ENCODE measurements at places on chromosomes 6 and 20. TPM values are rescaled to one million over a fixed set of nuclear protein-coding genes. Genes with fewer than 3 reads are reported as not detected.

DNA sequence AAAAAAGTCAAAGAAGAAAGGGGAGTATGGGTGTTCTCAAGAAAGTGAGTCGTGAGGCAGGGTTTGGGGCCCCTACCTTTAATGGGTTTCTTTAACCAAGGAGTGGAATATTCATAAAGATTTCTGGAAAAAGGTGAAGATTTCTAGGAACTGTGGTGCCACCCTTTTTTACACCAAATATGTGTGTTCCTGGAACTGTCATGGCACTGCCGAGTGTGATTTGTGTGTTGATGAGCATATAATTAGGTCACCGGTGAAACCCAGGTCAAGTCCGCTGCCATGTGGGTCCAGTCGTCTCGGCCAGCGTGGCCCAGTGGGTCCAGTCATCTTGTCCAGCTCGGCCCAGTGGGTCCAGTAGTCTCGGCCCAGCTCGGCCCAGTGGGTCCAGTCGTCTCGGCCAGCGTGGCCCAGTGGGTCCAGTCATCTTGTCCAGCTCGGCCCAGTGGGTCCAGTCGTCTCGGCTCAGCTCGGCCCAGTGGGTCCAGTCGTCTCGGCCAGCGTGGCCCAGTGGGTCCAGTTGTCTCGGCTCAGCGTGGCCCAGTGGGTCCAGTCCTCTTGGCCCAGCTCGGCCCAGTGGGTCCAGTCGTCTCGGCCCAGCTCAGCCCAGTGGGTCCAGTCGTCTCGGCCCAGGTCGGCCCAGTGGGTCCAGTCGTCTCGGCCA, 8.3 kb upstream of the EEF1A2 start:
- H3K27ac ChIP-seq: no peak overlapping the region
- DNase-seq: no peak
- H3K4me1 ChIP-seq: peaks cover 17% of the 10 kb centered on the region
- H3K4me3 ChIP-seq: no peak overlapping the region

- H3K27me3 ChIP-seq: no peaks in the 10 kb centered on the region
- H3K4me1 ChIP-seq: peaks cover 34% of the 10 kb centered on the region
- H3K36me3 ChIP-seq: no peaks in the 10 kb centered on the region
- DNase-seq: no peak
- H3K27ac ChIP-seq: peak overlapping the region; percentile 86
Measured at GRCh38 chr6:53484476-53485280, 60.2 kb downstream of the GCLC start.

TCF21 gene
- total RNA-seq: 5.3 TPM

GRCh38 chr20:41182296-41183212, 45.2 kb downstream of the PLCG1 start:
- H3K27me3 ChIP-seq: no peaks in the 10 kb centered on the region
- H3K27ac ChIP-seq: no peak overlapping the region
- no peak overlapping the region for H3K4me3 ChIP-seq
- peaks cover 41% of the 10 kb centered on the region for H3K4me1 ChIP-seq

DNA sequence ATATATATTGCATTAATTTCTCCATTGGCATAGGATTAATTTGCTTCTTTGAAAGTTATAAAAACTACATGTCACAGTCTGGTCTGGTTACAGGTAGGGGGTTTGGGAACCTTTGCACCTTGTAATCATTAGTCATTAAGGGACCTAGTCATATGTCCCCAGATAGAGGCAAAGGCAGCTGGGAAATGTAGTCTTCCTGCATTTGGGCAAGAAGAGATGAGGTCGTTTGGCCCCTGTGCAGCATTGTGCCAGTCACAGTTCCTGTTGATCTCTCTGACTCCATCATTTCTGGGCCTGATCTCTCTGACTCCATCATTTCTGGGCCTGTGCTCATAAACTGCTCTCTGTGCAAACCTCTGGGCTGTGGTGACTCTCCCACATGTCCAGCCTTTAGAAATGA, 73.2 kb downstream of the BCKDHB start:
- no peak for DNase-seq
- H3K27me3 ChIP-seq: no peaks in the 10 kb centered on the region
- H3K36me3 ChIP-seq: no peaks in the 10 kb centered on the region
- no peak overlapping the region for H3K4me3 ChIP-seq
- H3K4me1 ChIP-seq: no peaks in the 10 kb centered on the region

DNA sequence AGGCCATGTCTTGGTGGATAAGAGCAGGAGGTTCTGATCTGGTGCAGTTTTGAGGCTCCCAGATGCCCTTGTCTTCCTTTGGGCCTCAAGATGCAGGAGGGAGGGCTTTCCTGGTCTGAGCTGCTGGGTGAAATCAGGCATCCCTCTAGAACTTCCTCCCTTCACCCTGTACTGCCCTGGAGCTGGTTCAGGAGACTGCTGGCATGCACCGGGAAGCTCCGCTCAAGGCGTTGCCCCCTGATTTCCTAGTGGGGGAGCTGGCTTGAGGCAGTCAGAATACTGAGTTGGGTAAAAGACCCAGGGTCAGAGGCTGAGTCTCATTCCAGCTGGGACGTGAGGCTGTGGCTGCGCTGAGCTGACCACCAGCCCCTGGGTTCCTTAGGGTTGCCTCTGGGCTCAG, 12.0 kb downstream of the PHACTR3 start:
- DNase-seq: no peak
- no peaks in the 10 kb centered on the region for H3K36me3 ChIP-seq
- no peak overlapping the region for H3K4me3 ChIP-seq

DNA sequence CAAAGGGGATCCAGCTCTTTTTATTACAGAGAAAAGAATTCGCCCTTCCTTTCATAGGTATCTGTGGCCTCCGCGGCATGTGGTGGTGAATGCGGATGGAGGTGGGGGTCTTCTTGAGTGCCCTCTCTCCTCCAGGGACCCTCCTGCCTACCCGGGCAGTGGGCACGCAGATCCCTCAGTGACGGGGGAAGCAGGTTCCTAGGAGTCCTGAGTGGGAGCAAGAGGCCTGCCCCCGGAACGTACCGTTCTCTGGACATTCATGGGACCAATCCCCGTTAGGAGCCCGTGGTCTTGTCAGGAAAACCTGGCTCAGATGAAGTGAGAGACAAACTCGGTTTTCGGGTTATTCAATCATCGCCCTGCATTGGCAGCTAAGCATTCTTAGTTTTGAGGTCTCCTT, 56.4 kb downstream of the SMOC2 start:
- peaks cover 43% of the 10 kb centered on the region for H3K27me3 ChIP-seq
- H3K36me3 ChIP-seq: no peaks in the 10 kb centered on the region
- H3K27ac ChIP-seq: no peak overlapping the region
- H3K4me3 ChIP-seq: no peak overlapping the region
- H3K4me1 ChIP-seq: peaks cover 13% of the 10 kb centered on the region

DNA sequence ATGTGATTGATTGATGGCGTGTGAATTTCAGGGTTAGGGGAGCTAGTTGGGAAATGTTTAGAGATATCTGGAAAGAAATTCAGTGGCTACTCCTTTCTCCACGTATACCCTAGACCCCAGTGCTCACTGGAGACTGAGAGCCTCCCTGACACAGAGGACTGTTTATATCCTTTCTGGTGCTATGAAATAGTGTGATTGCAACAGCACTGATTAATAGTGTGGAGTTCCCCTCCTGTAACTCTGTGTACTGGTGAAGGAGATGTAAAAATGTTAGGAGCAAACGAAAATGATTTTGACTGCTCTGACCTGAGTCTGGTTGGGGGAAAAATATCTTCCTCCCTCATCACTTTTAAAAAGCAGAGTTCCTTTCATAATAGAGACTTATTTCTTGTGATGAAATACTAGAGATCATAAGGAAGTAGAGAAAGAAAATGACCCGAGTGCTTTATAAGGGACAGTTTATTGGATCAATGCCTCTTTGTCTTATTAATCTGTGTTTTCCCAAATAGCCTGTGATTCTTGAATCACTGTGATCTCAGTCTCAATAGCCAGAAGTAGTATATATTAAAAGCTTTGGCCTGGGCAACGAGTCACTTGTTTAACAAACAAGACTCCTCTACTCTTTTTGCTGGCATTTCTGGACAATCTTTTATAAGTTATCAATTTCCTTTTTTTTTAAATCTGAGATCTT, 92.3 kb downstream of the RNF182 start:
- H3K4me3 ChIP-seq: no peak overlapping the region
- H3K4me1 ChIP-seq: no peaks in the 10 kb centered on the region
- H3K27me3 ChIP-seq: peaks cover 27% of the 10 kb centered on the region
- DNase-seq: no peak

DNA sequence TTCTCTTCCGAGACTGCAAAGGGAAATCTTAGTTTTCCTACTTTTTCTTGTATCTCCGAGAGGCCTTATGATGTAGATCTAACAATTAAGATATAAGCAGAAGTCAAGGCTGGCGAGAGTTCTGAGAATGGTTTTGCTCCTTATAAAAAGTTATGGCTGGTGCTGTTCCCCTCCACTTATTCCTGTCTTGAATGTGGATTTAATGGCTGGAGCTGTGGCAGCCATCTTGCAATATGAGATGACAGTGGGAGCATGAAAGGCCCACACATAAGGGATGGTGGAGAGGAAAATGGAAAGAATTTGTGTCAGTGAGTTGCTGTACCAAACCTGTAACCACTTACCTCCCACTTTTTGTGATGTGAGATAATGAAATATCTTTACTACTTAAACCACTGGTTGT, 124.6 kb upstream of the SLC22A23 start:
- no peaks in the 10 kb centered on the region for H3K36me3 ChIP-seq
- no peak for DNase-seq
- no peaks in the 10 kb centered on the region for H3K4me1 ChIP-seq
- H3K27me3 ChIP-seq: peaks cover 25% of the 10 kb centered on the region
- no peak overlapping the region for H3K4me3 ChIP-seq

GRCh38 chr6:83885984-83886383, 26.5 kb downstream of the CYB5R4 start:
- H3K27me3 ChIP-seq: no peaks in the 10 kb centered on the region
- no peak overlapping the region for H3K27ac ChIP-seq
- no peak overlapping the region for H3K4me3 ChIP-seq
- no peak for DNase-seq
- no peaks in the 10 kb centered on the region for H3K36me3 ChIP-seq

GRCh38 chr20:31751126-31751525, 12.0 kb downstream of the TPX2 start:
- H3K27ac ChIP-seq: peak overlapping the region; percentile 31
- no peak overlapping the region for H3K4me3 ChIP-seq
- no peaks in the 10 kb centered on the region for H3K4me1 ChIP-seq
- H3K36me3 ChIP-seq: no peaks in the 10 kb centered on the region
- no peaks in the 10 kb centered on the region for H3K27me3 ChIP-seq

ACOT8 gene
- 32.1 TPM for total RNA-seq

- H3K27ac ChIP-seq: no peak overlapping the region
- DNase-seq: no peak
- H3K27me3 ChIP-seq: peaks cover 53% of the 10 kb centered on the region
- no peaks in the 10 kb centered on the region for H3K36me3 ChIP-seq
- H3K4me3 ChIP-seq: no peak overlapping the region
Measured at GRCh38 chr20:3093861-3094361, 9.4 kb upstream of the AVP start.

DNA sequence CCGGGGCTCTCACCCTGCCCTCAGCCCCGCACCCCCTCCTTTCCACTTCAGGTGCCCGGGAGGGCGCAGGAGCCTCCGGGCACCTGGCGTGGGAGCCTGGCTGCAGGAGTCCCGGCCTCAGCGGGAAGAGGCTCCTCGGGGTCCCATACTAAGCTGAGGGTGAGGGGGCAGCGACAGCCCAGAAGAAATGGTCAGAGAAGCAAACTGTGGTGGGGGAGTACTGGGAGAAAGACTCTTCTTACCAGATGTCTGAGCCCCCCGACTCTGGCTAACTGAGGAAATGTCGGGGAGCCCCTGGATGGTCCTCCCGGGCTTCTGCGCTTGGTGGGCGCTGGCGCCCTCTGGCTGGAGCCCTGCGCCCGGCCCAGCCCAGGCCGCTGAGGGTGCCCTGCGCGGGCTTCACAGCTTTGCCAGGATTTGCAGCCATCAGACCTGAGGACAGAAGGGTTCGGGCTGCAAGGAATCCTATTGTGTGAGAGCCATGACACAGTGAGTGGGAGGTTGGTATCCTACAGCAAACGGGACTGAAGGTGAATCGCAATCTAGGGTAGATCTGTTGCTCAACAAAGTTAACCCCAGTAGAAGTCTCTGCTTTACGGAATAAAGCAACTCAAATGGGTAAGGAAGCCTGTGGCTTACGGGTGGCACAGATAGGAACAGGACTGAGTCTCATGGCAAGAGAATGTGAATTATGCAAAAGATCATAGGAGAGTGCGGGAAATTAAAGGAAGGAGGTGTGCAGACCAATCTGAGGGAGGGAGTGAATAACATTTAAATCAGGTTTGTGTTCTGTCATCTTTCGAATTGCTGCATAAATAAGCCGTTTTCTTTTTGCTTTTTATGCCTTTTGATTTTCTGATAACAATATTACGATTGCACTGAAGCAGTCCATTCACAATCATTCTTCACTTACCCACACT, 639 bp upstream of the RCAN2 start:
- peak overlapping the region; percentile 72 for H3K4me3 ChIP-seq
- H3K4me1 ChIP-seq: peaks cover 48% of the 10 kb centered on the region
- DNase-seq: peak; percentile 57
- peaks cover 27% of the 10 kb centered on the region for H3K27me3 ChIP-seq

DNA sequence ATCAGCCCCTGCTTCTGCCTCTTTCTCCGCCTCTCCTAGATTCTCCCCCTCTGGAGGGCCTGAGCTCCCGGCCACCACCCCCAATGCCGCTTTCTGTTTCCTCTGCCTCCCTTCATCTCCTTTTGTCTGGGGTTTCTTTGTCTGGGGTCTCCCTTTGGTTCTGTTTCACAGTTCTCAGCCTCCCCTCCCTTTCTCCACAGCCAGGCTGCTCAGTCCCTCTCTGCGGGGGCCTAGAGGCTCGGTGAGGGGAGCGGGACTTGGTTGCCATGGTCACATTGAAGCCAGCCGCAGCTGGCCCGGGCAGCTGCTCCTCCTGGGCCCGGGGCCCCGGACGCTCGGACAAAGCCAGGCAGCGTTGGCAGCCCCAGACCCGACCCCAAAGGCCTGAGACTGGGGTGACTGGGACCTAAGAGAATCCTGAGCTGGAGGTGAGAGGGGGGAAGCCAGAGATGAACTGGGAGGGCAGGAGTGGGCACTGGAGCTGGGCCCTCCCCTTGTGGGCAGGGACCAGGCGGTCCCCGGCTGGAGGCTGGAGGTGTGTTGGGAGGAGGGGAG, 3.5 kb upstream of the DDR1 start:
- no peaks in the 10 kb centered on the region for H3K27me3 ChIP-seq
- H3K4me3 ChIP-seq: no peak overlapping the region
- peaks cover 57% of the 10 kb centered on the region for H3K4me1 ChIP-seq
- H3K27ac ChIP-seq: no peak overlapping the region

DNA sequence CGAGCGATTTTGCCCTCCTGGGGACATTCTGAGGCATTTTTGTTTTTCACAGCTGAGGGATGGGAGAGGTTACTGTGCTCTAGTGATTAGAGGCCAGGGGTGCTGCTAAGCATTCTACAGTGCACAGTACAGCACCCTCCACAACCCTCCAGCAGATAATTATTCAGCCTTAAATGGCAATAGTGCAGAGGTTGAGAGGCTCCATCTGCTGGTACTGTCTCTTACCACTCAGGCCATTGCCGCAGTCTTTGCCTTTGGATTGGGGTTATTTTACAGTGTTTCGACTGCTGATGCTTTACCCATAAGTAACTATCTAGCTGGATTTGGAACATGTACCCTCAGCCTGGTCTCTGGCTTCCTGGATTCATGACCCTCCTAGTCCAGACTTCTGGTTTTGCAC, 705.3 kb downstream of the KIF16B start:
- no peak for DNase-seq
- H3K27ac ChIP-seq: no peak overlapping the region
- no peaks in the 10 kb centered on the region for H3K4me1 ChIP-seq
- no peaks in the 10 kb centered on the region for H3K36me3 ChIP-seq
- H3K27me3 ChIP-seq: no peaks in the 10 kb centered on the region
- no peak overlapping the region for H3K4me3 ChIP-seq

Measured in left ventricle myocardium inferior (tissue), 1 donor.